RPMI8226 (cell line): ENCODE measurements at places on chromosomes 2 and 18.
A peak's percentile ranks its signal among the peaks of the same experiment; 100 is the strongest.

GRCh38 chr18:63348508-63349136 lies 18.4 kb downstream of the KDSR start:
- DNase-seq: peak; percentile 86

GRCh38 chr18:9147440-9148202 lies 11.0 kb downstream of the ANKRD12 start:
- peak; percentile 80 for DNase-seq

GRCh38 chr2:2085533-2085932 lies 245.5 kb downstream of the MYT1L start:
- no peak for DNase-seq

DNA sequence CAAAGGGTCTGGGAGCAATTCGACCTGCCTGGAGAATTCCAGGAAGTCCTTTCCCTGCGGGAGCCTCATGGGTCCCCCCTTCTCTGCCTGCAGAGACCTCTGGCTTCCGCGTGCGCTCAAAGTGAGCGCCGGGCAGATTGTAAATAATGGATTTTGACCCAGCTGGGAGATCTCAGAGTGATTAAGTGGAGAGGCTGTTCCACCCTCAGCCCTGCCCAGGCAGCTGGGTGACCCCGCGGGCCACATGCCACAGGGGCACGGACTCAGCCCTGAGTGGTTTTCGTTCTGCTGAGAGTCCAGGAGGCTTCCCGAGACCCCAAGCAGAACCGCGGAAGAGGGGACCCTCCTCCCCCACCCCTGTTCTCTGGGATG lies 1.2 kb downstream of the KCNG2 start:
- DNase-seq: peak; percentile 26

DNA sequence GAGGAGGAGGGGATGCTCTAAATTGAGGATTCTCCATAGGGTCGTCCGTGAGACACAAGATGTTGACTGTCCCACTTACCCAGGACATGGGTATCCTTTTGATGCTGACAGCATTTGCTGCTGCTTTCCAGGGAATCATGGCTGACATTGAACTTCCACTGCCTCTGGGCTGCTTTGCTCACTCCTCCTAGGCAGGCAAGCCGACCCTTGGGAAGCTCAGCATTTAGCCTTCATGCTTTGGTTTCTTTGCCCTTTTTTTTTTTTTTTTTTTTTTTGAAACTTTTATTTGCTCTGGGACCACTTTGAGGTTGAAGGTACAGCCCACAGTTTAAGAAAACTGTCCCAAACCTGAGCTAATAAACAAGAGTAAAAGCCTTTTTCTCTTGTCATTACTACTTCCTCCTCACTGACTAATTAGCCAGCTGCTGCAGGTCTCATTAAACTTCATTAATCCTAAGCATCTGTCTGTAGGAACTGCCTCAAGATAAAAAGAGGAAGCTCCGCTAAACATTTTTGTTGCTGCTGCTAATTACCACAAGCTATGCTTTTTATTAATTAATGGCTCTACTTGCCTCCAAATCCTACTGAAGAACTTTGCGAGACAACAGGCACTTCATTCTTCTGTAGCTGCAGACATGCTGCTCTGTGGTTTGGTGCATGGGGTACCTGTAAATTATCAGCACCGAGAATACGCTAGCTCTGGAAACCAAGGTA lies 125.4 kb downstream of the SPTBN1 start:
- peak; percentile 43 for DNase-seq

- DNase-seq: no peak
These were observed 24.9 kb upstream of the SLC3A1 start for GRCh38 chr2:44250376-44250775.

GRCh38 chr2:37874470-37874869 lies 50.6 kb upstream of the RMDN2 start:
- no peak for DNase-seq
